ENCODE measurements at places on chromosomes 5 and 9.
A peak's percentile ranks its signal among the peaks of the same experiment; 100 is the strongest.

- peak; percentile 44 for DNase-seq
Observed at GRCh38 chr9:114434878-114435311, 47.1 kb upstream of the AKNA start.

DNA sequence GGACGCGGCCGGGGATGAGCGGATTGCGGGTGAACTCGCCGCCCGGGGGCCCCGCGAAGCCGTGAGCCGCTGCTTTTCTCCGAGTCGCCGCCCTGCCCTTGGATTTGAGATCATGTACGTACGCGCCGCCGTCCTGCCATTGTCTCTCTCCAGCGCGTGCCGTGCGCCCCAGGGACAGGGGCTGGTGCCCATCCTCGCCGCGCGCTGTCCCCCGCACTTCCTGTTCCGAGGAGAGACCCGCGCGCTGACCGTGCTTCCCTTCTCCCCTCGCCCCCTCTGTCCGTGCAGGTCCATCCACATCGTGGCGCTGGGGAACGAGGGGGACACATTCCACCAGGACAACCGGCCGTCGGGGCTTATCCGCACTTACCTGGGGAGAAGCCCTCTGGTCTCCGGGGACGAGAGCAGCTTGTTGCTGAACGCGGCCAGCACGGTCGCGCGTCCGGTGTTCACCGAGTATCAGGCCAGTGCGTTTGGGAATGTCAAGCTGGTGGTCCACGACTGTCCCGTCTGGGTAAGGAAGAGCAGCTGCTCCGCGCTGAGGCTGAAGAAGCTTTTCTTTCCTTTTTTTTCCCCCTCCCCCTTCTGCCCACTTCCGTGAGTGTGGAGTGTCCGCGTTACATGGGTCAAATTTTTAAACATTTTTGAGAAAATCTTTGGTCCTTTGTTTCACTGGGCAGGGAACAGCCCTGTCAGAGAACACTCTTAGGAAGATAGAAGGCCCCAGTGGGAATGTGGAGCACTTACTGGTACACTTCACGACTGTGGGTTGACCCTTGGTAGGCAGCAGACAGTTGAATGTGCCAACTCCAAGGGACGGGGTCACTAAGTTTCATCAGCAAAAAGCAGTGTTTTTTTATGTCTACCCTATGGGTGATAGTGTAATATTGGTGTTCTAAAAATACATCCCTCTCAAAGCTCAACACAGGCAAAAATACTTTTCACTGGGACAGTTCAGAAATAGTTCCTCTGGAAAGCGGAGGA lies 727 bp downstream of the RHOBTB3 start:
- DNase-seq = peak; percentile 64

DNA sequence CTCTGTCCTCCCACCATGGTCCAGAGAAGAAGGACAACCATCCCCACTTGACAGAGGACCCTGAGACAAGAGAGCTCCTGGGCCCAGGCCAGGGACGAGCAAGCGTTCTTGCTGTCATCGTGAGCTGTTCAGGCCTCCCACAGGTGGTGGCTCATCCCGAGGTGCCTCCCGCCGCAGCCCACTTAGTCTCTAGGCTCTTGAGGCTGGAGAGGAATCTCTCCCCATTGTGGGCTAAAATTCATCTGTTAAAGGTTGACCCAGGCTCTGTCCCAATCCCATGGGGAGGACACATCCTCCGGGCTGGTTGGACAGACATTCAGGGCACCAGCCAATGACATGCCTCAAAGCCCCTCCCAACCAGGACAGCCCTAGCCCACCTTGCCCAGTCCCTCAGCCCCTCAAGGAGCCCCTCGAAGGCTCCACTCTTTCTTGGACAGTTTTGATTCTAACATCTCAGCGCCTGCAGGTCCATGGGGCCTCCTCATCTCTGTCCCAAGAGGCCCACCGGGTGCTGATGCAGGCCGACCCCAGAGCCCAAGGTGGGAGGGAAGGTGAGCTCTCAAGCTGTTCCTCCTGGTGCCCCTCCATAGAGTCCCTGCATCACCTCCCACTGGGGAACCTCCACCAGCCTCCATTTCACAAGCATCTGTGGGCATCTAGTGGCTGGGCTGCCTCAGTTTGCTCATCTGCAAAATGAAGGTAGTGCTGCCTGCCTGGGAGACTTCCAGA lies 52.9 kb downstream of the BARX1 start:
- DNase-seq = no peak

- peak; percentile 13 for DNase-seq
Observed at GRCh38 chr5:133370036-133370831, 242.1 kb downstream of the FSTL4 start.

- DNase-seq = no peak
Observed at GRCh38 chr9:76896035-76896434, 9.9 kb downstream of the PRUNE2 start.
